Tibial artery (tissue), 4 donors: ENCODE measurements at places on chromosomes 1 and 21.

GRCh38 chr1:36846357-36846756 is 188.0 kb downstream of the GRIK3 start:
- no peak for DNase-seq

GRCh38 chr1:119279456-119280381 is 88.9 kb upstream of the HAO2 start:
- no peak for DNase-seq

GRCh38 chr1:206589206-206589605 is 23.1 kb downstream of the EIF2D start:
- no peak for DNase-seq

DNA sequence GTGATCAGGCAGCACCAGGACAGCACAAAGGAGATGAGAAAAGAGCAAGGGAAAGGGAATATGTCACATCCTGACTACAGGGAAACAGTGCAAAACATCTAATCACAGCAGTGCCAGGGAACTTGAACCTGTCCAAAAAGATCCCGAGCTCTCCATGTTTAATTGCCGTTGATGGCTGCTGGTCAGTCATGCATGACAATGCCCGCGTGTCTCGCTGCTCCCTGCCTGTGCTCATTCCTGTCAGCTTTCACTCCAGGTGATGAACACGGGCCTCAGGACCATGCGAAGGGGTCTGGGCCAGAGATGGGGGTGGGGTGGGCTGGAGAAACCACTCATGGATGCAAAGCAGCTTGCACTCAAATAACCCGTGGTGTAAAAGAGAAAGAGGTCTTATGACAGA is 287.0 kb downstream of the GPATCH2 start:
- no peak for DNase-seq

GRCh38 chr1:21220815-21221214 is 44.1 kb upstream of the EIF4G3 start:
- DNase-seq, result no peak

- no peak for DNase-seq
Measured at GRCh38 chr1:55005351-55006140, 6.8 kb downstream of the BSND start.

GRCh38 chr1:29145739-29146437 is 22.2 kb upstream of the TMEM200B start:
- DNase-seq, result no peak

GRCh38 chr1:30748699-30749401 is 8.7 kb downstream of the LAPTM5 start:
- no peak for DNase-seq

- no peak for DNase-seq
Measured at GRCh38 chr1:114330451-114330983, 176.8 kb upstream of the SYT6 start.

DNA sequence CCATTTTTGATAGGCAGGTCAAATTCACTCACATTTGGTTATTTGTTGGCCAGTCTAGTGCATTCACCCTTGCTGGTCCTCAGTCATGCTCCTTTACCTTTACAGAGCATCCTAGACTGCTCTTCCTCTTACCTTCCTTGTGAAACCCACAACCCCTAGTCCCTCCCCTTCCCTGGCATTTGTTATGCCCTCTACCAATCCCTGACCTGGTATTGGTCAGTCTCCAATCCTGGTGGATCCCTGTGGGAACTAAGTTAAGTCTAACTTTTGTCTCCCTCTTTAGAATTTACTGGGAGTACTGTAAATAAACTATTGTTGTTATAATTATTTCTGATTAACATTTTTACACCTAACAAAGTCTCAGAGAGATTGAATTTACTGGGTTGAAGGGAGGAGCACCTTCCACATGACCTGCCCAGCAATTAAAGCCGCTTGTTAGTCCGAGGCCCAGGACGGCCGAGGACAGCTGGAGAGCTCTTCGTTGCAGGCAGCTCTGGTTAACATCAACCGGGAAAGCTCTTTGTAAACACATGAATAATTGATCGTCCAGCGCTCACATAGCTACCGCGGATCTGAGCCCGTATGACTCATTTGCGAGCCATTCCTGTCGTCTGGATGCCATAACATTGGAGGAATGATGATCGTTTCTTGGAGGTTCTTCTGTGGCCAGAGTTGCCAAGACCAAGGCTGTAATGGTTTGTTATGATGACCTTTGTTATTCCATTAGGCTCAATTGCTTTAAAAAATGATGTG is 31.9 kb downstream of the MTARC1 start:
- peak; percentile 40 for DNase-seq

- DNase-seq, result no peak
Measured at GRCh38 chr1:2275796-2276536, 47.8 kb downstream of the SKI start.

DNA sequence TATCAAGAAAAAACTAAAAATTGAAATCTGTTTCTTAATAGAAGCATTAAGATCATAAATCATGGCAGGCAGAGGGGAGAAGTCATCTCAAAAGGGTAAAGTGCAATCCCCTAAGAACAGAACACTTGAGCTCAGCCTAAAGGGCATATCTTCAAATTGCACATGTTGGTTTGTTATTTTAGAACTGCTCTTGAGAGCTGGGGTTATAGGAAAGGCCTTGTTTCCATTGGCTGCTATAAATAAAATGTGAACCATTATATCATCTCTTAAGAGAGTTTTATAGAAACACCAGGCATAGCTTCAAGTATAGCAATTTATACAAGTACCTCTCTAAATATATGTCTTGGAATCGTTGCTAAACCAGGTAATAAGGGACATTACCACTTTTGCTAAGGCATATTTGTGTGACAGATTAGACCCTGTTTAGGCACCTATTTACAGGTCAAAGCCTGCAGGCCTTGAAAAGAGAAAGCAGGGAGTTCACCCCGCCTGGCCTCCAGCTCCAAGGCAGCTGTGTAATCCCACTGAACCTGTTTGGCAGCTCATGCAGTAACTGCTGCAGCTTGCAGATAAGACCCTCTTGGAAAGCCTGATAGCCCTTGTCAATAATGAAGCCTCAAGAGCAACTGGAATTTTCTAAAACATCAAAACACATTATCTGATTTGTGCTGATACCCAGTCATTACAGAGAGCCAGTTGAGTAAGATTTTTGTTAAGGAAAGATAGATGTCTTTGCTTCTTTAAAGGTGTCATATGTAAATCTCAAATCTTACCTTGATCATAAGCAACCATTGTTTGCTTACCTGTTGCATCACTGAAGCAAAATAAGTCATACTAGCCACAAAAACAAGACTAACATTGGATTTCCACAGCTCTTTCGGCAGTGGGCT is 24.2 kb upstream of the SYDE2 start:
- no peak for DNase-seq

DNA sequence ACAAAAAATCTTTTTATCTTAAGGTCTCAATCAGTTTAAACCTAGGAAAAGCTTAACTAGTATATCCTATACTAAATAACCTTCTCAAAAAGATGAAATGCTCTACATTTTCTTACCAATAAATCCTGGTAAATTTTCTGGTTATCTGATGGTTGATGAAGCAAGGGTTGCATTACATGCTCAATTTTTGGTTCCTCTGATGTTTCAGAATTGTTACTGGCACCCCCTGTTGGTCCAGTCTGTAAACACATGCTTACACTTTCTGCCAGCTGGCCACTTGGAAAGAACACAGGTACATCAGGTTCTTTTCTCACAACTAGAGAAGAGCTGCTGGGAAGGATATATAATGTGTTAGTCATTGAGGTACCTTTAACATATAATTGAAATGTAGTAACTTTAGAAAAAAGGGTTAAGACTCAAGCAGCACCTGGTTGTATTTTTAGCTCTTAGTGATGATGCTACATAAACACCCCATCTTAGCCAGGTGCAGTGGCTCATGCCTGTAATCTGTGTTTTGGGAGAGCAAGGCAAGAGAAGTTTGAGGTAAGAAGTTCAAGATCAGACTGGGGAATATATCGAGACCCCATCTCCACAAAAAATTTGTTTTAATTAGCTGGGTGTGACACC is 30.9 kb upstream of the TAL1 start:
- no peak for DNase-seq

DNA sequence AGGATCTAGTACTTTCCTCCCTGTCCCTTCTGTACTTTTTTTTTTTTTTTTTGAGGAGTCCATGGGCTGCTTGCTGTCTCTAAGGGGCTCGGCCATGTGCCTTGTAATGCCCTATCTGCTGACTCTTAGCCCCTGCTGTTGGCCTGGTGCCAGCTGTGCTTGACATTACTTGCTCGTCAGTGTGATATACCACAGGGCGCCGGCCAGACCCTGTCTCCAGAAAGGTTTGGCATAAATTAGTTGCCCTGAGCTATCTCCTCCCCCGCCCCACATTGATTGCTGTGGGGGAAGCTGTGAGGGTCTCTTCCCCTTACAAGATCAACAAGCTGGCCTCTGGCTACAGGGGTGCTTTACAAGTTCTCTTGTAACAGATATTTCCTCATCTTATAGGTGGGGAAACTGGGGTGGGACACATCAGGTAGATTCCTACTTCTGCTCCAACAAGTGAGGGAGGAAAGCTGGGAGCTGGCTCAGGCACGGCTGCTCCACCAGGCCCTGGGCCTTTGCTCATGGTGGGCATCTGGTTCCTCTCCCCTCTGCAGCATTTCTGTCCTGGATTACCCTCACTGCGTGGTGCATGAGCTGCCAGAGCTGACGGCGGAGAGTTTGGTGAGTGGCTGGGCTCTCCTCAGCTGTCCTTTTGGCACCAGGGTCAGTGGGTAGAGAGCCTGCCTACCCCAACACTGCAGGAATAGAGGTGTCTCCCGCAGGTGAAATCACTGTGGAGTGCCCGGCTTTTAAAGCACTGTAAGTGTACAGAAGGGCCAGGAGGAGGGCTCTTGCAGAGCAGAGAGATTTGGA is 15.6 kb downstream of the STRIP1 start:
- DNase-seq, result peak; percentile 41

GRCh38 chr1:101330427-101331130 is 93.8 kb downstream of the S1PR1 start:
- DNase-seq, result no peak

GRCh38 chr1:7551442-7551841 is 219.7 kb upstream of the VAMP3 start:
- DNase-seq, result no peak

DNA sequence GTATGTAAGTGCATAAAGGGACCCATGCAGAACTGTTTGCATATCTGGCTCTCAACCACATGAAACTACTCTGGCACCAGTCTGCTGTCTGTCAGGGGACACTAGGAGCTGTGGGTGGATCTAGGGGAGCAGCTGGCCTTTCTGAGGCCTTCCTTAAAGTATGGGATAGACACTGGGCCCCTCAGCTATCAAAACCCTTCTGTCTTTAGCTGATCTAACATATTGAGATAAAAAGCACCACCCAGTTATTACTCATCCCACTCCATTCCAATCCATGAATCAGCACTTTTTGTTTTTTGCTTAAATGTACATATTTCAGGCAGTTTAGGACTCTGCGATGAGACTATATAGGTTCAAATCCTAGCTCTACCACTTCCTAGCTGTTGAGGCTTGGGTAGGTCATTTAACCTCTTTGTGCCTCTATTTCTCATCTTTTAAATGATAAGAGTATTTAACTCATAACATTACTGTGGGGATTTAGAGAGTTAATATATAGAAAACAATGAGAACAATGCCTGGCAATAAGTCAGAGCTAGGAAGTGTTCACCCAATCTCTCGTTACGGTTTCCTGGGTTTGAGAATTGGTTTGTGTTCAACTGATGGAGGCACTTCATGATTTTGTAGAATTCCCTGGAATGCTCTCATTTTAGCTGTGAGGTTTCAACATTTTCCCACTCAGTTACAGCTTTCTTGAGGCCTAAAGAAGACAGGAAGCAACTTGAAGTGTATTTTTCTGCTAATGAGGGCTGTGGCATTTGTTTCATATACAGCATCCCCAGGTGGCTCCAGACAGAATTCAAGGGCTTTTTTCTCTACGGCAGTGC is 68.9 kb downstream of the LRIG2 start:
- no peak for DNase-seq

- no peak for DNase-seq
Measured at GRCh38 chr1:78892260-78892840, 114.2 kb downstream of the ADGRL4 start.

GRCh38 chr1:88746916-88747315 is 62.8 kb downstream of the PKN2 start:
- DNase-seq, result no peak

GRCh38 chr1:160162931-160163330 is 11.5 kb downstream of the ATP1A4 start:
- DNase-seq, result no peak

GRCh38 chr21:42227909-42228708 is 9.2 kb downstream of the ABCG1 start:
- DNase-seq, result peak; percentile 94

DNA sequence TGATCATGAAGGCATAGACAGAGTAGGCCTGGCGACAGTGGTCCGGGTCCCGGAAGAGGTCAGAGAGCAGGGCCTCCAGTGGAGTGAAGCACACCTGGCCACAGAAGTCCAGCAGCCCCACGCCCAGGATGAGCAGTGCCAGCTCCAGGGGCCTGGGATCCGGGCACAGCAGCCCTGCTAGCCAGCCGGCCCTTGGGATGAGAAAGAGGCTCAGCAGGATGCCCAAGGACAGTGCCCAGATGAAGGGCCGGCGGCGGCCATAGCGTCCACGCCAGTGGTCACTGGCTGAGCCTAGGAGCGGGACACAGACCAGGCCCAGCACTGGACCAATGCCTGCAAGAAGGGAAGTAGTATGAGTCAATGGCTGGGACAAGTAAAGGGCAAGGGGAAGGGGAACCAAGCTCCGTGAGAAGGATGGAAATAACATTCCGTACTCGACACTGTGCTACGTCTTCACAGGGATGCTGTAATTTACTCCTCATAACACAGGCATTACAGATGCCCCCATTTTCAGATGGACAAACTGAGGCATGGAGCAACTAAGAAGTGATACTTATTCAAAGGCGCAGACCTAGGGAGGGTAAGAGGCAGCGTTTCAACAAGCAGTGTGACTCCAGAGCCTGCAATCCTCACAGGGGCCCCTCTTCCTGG is 16.9 kb downstream of the SLC45A3 start:
- no peak for DNase-seq

DNA sequence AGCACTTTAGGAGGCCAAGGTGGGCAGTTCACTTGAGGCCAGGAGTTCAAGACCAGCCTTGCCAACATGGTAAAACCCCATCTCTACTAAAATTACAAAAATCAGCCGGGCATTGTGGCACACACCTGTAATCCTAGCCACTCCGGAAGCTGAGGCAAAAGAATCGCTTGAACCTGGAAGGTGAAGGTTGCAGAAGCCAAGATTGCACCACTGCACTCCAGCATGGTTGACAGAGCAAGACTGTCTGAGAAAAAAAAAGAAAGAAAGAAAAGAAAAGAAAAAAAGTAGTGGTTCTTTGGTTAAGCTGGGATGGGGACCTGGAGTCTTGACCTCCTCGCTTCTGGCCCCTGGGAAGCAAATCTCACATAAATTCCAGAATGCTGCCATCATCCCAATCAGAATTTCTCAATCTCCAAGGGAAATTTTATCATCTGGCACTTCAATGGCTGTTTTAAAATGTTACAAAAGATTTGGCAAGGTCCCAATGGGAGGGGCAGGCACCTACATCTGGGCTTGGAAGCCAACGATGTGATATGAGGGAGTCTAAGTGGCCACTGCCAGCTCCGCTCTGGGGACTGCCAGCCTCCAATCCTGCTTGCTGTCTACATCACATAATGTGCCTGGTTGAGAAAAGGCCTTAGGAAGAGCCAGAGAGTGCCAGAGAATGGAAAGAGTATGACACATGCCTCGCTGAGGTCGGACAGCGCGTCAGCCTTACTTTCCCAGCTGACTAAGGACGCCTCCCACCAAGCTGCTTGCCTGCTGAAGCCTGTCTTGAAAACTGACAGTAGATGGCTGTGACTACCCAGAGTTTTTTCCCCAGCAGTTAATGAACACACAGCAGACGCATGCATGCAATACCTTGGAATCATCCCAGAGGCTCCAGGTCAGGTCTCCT is 42.1 kb upstream of the SRP9 start:
- DNase-seq, result peak; percentile 82
